ENCODE measurements at places on chromosomes 2 and 18.
A peak's percentile ranks its signal among the peaks of the same experiment; 100 is the strongest.

- DNase-seq: peak; percentile 44
Observed at GRCh38 chr2:161946489-161947107, 127.4 kb downstream of the DPP4 start.

DNA sequence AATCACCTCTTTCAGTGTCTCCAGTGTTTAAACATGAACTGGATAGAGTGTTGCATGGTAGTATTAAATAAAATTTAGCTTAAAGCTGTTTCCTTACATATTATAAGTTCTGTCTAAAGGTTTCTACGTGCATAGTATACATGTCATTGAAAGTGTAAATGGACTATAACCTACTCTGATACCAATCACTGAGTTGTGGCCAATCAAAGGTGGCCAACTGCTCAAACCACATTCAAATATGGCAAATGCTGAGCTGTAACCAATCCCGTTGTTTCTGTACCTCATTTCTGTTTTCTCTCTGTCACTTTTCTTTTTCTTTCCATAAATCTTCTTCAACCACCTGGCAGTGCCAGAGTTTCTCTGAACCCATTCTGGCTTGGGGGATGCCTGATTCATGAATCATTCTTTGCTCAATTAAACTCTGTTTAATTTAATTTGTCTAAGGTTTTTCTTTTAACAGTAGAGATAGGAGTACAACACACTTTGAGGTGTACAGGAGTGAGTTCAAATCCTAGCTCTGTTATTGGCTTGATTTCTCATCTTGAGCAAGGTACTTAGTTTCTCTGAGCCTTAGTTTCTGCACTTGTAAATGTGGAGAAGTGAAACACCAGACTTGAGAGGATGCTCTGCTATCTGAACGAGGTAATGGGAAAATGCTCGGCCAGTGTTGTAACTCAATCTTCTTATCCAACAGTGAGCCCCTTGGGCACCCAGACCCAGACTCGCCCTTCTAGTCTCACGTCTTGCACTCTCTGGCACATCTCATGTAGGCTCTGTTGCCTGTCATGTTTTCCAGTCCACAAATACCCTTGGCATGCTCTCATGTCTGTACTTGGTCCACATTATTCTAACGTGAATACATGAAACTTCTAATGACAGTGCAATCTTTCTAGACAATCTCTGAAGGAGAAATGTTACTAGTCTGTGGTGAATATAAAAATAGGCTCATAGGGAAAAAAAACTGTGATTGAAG, 228.0 kb downstream of the PIK3C3 start:
- DNase-seq: no peak

DNA sequence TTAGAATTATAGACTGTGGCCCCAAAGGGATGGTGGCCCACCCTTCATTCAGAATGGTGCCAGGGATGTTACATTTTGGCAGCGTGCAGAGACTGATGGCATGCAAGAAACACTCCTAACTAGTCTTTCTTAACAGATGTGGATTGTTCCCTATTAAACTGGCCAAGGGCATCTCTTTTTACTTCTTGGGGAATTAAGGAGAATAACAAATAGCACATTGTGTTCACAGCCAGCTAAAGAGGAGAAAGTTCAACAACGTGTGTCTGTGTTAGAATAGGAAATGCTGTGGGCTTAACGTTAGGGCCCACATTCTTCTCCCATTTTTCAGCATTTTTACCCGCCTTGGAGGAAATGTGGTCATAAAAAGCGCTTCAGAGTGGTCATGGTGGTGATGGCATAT, 404.8 kb downstream of the CDH2 start:
- DNase-seq: no peak

GRCh38 chr18:53567929-53568574, 656.4 kb downstream of the MBD2 start:
- DNase-seq: peak; percentile 9

- DNase-seq: no peak
Observed at GRCh38 chr18:37967261-37967660, 401.7 kb upstream of the CELF4 start.

DNA sequence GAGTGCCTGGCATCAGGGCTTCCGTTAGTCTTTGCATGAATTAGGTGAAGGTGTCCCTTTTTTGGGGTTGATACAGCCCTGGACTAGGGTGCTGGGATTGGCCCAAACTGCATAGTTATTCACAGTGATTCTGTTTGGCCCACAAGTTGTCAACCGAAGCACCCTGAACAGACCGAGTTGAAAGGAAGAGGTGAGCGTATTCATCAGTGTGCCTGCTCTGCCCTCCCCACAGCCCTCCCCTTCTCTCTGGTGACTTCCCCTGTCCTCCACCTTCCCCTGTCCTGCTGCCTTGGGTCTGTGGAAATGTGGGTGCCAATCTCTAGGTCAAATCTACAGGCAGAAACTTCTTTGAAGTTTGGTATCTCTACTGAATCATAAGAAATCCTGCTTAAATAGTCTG, 330.5 kb downstream of the DYSF start:
- DNase-seq: no peak

- DNase-seq: no peak
Observed at GRCh38 chr2:71536226-71536671, 82.9 kb downstream of the DYSF start.

- no peak for DNase-seq
Observed at GRCh38 chr2:13462464-13462863, 745.7 kb downstream of the TRIB2 start.

DNA sequence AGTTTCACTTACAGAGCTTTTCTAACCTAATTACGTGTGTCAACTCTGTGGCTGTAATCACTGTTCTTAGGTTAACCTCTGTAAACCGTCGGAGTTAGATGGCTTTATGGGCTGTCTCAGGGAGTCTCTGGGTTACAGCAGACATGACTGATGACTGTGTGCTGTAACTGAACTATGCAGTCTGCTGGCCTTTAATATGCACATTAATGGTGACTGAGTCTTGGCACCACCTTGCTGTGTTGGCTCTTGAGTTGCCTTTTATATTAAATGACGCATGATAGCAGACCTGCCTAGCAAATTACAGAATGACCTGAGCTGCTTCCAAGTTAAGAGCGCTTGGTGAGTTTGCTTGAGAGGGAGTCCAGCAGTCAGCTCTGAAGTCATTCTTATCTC, 90.1 kb downstream of the ACKR3 start:
- DNase-seq: no peak

DNA sequence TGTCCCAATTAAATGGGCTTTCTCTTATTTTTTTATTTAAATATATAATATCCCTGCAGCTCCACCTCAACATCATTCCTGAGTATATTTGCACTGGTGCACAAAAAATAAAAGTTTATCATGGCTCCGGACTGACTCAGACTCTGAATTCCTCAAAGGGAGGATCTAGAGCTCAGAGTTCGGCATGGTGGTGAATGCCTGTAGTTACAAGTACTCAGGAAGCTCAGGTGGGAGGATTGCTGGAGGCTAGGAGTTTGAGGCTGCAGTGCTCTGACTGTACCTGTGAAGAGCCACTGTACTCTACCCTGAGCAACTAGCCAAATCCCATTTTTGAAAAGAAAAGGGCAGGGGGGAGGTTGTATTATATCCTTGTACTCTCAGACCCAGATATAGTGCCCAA, 52.8 kb upstream of the NRXN1 start:
- DNase-seq: no peak

- DNase-seq: no peak
Observed at GRCh38 chr2:235263205-235264120, 230.4 kb upstream of the AGAP1 start.

DNA sequence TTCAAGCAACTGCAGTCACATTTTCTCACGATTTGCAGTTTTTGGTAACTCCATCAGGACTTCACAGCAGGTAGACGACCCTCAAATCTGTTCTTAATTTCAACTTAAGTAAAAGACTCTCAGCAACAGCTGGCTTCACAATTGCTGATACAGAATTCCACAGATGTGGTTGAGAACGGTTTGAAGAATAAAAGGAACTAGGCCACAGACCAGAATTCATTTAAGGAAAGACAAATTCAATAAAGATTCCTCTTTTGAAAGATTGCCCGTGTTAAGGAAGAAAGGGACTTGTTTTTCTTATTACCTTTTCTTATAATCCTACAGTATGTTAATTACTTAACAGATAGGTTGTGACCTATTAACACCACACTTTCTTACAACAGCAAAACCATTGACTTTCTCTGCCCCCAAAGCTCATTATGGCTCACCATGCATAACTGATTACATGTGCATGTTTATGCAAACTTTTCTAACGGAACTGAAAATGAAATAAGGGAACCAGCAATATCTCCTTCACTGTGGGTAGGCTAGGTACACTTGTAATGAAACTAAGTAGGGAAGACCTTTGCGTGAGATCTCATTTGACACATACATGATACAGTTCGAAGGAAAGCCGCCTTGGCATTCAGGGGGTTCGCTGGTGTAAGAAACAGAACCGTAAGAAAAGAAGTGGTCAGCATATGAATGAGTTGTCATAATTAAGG, 4.7 kb upstream of the ZNF516 start:
- DNase-seq: peak; percentile 22

GRCh38 chr2:149330127-149331022, at the start of gene LYPD6:
Gene LYPD6 (plus strand): TSS chr2:149330587. CDS start chr2:149437709, 107,122 bp downstream.
- DNase-seq: no peak

GRCh38 chr2:188207554-188207953, 84.1 kb upstream of the GULP1 start:
- DNase-seq: no peak

DNA sequence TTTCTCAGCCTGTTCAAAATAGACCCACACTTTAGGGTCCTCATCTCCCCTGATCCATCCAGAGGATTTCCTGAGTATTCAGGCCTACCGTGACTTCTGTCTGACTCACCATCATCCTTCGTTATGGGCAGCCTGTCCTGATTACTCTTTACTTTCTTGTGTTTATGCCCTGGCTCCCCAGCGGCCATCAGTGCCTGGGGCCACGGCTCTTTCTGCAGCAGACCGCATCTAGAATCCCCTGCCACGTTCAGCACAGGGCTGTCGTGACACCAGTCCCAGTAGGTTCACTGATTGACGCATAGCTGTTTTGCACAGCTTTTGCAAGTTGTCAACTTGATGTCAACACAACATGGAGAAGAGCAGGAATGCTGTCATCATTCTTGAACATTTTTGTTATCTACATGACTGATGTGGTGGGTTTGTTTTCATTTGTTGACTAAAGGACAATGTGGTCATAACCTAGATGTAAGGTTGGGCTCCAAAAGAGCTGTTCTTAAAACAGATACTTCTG, 225.6 kb downstream of the HAUS1 start:
- DNase-seq: no peak

DNA sequence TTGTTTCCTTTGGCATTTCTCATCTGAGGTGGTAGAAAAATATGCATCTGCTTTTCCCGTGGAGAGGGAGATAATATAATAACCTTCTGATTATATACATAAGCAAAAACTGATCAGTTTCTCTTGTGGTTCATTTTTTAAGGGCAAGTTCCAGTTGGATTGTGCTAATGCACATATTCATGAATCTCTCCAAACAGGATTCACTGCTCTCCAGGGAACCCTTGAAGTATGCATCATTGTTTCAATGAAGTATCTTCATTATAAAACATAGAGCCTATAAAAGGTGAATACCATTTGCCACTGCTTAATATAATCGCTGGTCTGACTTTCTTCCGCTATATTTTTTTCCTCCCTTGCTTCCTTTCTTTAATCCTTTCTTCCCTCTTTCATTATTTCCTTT, 384.7 kb downstream of the FIGN start:
- no peak for DNase-seq

GRCh38 chr18:28399781-28400362, 222.9 kb upstream of the CDH2 start:
- DNase-seq: no peak

DNA sequence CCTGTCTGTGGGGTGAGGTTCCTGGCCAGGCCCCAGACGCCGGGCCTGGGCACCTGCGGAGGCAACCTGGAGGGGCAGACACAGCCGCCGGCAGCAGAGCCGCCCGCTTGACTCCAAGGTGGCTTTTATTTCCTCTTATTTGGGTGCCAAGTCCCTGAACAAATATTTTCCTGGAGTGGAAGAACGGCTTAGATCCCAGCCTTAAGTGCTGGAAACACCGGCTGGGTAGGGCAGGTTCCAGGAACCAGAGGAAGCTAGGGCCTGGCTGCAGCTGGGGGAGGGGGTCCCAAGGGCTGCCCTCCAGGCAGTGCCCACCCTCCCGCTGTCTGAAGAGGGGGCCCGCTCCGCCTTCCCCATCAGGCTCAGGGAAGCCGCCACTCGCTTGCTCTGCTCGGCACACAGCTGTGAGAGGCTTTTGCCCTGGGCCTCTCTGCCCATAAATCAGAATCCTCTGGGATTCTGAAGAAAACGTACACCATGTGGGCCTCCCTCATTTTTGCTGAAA, 28.2 kb downstream of the SDC1 start:
- DNase-seq: no peak

DNA sequence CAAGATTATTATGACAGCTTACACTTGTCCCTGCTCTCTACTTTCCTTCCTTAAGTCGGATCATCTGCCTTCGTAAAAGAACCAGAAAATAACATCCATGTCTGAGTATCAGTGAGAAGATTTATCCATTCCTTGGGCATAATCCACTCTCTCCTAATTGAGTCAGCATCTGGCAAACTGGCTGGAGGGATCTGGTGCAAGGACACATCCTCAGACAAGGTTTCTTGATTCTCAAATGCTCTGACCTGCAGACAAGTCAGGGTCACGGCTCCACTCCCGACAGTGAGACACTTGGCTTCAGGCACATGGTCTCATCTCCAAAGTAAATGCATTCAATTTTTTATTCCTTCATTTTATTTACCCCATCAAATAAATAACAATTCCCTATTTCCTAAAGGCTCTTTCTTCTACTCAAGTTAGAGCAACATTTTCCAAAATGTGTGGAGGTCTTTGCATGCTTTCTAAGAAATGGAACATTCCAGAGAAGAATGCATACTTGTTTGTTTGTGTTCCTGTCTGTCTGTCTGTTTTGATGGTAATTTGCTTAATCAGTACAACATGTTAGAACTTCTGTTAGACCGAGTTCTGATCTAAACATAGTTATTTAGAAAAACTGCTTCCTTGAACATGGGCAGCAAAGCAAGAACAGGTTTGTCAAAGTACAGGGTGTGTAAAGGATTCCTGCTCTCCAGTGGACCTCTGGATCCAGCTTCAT, 246.9 kb downstream of the IRS1 start:
- no peak for DNase-seq

GRCh38 chr18:75483662-75484061, 56.2 kb upstream of the SMIM21 start:
- DNase-seq: no peak

DNA sequence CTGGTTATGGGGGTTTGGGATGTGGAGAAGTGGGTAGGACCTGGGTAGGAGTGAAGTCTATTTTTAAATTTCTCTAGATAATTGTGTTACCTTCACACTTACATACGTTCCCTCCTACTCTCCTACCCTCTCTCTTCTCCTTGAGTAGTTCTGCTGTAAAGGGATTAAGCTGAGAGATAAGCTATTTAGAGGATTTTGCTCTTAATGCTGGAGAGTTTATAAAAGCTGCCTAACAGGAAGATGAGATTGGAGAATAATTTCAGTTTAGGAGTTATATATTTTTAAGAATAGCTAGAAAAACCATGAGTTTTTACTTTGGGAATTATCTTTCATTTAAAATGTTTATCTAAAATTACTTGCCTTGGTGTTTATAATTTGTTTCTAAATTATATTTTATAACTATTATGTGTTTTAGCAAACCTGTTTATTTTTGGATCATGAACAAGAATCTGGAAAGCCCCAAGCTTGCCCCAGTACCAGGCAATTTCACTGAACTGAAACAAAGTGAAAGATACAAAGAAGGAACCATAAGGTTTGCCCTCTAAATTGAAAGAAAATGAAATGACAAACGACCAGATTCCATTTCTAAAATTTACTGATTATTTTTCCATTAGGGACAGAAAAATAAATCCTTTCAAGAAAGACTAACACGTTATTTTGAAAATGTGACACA, 101.5 kb downstream of the ZNF532 start:
- DNase-seq: no peak
